Calu3 (cell line): ENCODE measurements at places on chromosomes 7 and 10. TPM values are rescaled to one million over a fixed set of nuclear protein-coding genes. Genes with fewer than 3 reads are reported as not detected.
A peak's percentile ranks its signal among the peaks of the same experiment; 100 is the strongest.

The COMTD1 gene
- 52.4 and 67.6 TPM in 2 replicates for total RNA-seq

DNA sequence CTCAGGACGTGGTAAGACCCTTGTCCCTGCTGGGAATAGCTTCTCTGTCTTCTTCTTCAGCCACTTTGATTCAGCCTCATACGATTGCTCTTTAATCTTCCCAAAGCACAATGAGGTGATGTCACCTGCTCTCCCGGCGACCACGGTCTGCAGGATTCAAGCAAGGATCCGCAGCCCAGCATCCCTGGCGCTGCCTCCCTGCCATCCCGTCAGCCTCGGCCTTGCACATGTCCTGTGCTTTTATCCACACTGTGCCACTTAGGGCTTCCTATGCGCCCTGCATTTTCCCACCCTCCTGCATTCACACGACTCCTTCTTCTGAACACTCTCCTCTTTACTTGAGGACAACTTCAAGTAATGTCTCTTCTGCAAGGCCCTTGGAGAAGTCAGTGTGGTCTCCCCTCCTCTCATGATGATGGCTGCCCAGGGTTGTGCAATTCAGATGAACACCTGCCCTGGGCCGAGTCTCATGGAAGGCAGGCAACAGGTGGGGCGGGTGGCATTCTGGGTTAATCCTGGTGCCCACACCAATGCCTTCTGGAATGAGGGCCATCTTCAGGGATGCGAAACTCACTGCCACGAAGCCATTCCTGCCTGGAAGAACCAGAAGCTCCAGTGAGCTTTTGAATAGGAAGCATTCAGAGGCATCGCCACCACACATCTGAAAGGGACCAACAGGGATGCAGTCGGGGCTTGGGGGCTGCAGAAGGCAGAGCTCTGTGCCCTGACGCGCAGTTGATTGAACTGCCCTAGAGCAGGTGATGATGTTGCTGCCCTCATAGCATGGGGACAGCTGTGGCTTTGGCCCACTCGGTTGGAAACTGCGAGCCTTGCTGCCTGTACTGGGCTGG is 287.5 kb downstream of the GLRX3 start:
- no peak for DNase-seq

The SLC39A12 gene
- not detected in 2 replicates for total RNA-seq

The SEMA3E gene
- 21.8 and 24.4 TPM in 2 replicates for total RNA-seq

The TRIL gene
- total RNA-seq: 0.44 and 0.47 TPM in 2 replicates

DNA sequence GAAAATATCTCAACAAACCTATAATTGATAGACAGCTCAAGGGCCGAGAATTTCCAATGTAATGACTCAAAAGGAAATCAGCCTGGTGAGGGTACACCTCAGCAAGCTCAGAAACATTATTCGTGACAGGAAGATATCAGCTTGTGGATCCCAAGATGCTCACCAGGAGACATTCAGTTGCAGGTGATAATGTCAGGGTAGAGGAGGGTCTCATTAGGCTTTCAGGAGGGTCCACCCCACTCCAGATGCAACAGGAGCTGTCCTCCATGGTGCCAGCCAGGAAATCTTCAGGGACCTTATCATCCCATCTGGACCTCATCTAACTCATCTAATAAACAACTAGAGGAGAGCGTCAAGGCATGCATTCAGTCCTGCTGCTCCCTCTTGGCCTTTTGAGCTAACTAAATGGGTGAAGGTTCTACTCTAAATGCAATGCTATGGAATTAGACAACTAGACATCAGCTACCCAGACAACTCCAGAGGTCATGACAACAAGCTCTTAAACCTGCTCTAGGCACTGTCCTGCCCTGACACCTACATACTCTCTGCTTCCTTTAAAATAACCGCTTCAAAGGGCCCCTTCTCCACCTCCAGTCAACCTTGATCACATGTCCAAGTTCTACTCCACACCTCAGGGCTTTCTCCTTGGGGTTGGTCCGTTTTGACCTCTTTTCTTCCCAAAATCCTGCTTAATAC is 4.3 kb upstream of the GIMAP5 start:
- no peak for DNase-seq

- DNase-seq: no peak
Measured at GRCh38 chr10:116715341-116715740, 27.0 kb downstream of the HSPA12A start.

GRCh38 chr10:133144771-133145170 is 15.2 kb upstream of the KNDC1 start:
- DNase-seq: no peak

- peak; percentile 26 for DNase-seq
Measured at GRCh38 chr10:23362069-23362830, 17.7 kb upstream of the C10orf67 start.

GRCh38 chr10:59517341-59517899 is 155.1 kb upstream of the FAM13C start:
- DNase-seq: no peak

- no peak for DNase-seq
Measured at GRCh38 chr10:113222207-113222606, 272.2 kb downstream of the TCF7L2 start.

GRCh38 chr10:108632144-108632543 is 1291.2 kb downstream of the XPNPEP1 start:
- DNase-seq: no peak

- peak; percentile 54 for DNase-seq
Measured at GRCh38 chr7:28686418-28686800, 271.7 kb downstream of the TRIL start.

GRCh38 chr10:60762554-60762953 is 15.7 kb upstream of the CDK1 start:
- no peak for DNase-seq

- DNase-seq: no peak
Measured at GRCh38 chr10:44416021-44416771, 31.3 kb upstream of the CXCL12 start.

The ASAH2 gene
- total RNA-seq: 3.3 and 3.9 TPM in 2 replicates
